ENCODE measurements at places on chromosomes 3 and 15. TPM values are rescaled to one million over a fixed set of nuclear protein-coding genes. Genes with fewer than 3 reads are reported as not detected.

DNA sequence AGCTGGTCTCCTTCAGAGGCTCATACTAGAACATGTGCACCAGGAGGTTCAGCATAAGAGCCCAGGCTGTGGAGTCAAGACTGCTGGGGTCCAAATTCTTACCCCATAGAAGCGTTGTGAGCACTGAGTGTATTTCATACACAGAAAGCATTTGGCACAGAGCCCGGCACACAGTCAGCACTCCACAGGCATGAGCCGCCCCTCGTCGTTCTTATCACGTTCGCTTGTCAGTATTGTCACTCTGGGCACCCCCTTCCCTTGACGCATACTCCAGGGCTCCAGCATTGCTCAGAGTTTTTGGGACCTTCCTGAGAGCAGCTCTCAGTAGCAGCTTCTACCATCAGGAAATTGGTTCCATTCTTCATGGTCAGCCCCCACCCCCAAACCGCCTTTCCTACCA, 25.2 kb downstream of the CORO2B start:
- no peaks in the 10 kb centered on the region for H3K4me1 ChIP-seq
- no peaks in the 10 kb centered on the region for H3K36me3 ChIP-seq
- no peak overlapping the region for H3K27ac ChIP-seq
- no peak for DNase-seq
- H3K27me3 ChIP-seq = no peaks in the 10 kb centered on the region

- no peak overlapping the region for H3K4me3 ChIP-seq
- H3K4me1 ChIP-seq = no peaks in the 10 kb centered on the region
- no peak overlapping the region for H3K27ac ChIP-seq
- DNase-seq = no peak
These were observed 122.3 kb upstream of the PTPRG start for GRCh38 chr3:61439122-61439458.

DNA sequence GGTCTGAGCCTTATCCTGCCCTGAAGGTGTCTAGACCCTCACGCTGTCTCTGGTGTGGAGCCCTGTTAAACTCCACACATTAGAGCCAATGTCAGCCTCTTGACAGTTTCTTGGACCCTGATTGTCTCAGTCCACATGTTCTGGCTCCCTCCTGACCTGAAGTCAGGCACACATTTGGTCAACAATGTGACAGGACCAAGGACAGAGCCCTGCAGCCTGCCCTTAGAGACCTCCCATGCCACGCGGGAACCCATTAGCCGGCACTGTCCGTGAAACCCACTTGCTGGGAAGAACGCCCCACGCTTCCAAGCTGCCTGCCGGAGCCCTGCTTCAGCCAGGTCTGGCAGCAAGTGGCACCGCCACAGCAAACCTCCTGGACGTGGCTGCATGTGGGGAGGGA, 162.7 kb upstream of the LINGO1 start:
- no peaks in the 10 kb centered on the region for H3K36me3 ChIP-seq
- no peak for DNase-seq
- H3K27me3 ChIP-seq = peaks cover 11% of the 10 kb centered on the region
- H3K4me3 ChIP-seq = no peak overlapping the region

DNA sequence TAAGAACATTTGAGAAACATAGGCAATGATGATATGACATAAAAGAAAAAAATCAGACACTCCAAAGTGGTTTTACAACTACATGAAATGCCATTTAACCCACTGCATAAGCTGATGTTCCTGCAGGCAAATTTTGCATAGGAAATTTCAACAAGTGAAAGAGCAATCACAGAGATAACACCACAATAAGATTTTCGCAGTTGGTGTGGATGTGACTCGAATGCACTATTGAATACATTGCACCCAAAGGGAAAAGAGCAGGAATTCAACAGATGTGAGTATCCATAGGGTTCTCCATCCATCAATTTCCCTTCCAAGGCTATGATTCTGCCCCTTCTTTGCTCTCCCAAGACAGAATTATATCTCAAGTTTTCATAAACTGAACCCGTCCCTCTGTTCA, 456.1 kb downstream of the RAP2B start:
- peaks cover 9% of the 10 kb centered on the region for H3K36me3 ChIP-seq
- H3K27ac ChIP-seq = no peak overlapping the region
- peaks cover 29% of the 10 kb centered on the region for H3K4me1 ChIP-seq
- no peak for DNase-seq
- H3K4me3 ChIP-seq = no peak overlapping the region

DNA sequence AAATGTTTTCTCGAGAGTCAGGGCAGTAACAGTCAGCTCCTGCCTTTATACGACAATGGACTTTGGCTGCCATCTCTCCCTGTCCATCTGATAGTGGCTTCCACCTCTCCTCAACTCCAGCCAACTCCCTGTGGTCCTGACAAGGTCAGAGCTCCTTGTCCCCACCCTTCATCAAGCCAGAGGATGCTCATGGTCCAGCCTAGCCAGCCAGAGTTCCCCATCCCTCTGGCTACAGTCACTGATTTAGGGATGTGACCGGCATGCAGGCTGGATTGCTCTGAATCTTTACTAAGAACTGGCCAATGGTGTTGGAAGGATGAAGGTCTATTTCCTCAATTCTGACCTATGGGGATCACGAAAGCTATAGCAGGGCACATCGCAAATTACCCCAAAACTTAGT, 156.1 kb downstream of the OR4M2 start:
- H3K27me3 ChIP-seq = peaks cover 12% of the 10 kb centered on the region
- H3K27ac ChIP-seq = no peak overlapping the region
- no peak overlapping the region for H3K4me3 ChIP-seq
- no peaks in the 10 kb centered on the region for H3K36me3 ChIP-seq
- H3K4me1 ChIP-seq = no peaks in the 10 kb centered on the region
- DNase-seq = no peak

DNA sequence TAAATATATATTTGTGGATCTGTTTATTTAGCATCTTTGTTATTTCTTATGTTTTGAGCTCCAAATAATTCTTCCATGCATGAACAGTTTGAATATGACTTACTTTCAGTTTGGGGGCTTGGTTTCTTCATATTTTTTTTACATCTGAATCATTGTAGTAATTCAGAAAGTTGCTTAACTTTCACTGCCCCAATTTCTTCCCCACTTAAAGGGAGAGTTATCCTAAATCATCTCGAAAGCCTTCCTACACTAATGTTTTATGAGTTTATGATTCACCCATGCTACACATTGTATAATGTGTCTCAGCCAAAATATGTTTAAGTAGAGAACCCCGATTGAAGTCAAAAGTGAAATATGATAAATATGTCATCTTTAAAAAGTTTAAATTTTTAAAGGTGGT, 47.8 kb downstream of the SPRED1 start:
- no peak for DNase-seq
- no peaks in the 10 kb centered on the region for H3K36me3 ChIP-seq
- H3K4me3 ChIP-seq = no peak overlapping the region
- H3K4me1 ChIP-seq = no peaks in the 10 kb centered on the region
- H3K27ac ChIP-seq = no peak overlapping the region

DNA sequence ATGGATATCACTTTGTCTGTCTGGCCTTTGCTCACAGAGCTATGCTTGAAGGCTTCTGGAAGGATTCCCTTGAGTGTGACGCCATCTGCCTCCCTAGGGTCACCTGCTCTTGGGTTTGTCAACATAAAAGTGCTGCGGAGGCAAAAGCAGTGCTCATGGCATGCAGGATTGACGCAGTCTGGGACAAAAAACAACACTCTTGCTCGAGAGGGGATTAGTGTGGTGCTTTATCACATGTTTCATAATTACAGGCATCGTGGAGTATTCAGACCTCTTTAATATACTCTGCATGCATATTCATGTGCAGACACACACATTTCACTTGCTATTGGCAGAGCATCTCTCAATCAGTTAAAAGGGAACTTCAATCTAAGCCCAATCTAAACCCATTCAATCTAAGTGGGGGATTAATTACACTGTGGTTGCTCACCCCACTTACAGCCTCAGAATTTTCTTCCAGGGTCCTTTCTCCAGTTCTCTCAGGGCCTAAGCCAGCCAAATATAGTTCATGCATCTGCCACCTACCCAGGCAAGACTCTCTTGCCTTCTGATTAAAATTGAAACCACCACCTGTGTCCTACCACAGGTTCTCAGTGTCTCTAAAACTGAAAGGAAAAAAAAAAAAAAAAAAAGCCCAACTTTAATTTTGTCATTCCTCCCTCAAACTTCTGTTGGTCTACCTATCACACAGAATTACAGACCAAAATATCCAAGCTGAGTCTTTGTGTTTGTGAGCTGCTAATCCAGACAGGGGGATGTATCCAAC, 75.6 kb downstream of the BFSP2 start:
- no peaks in the 10 kb centered on the region for H3K27me3 ChIP-seq
- peak; percentile 26 for DNase-seq
- peak overlapping the region; percentile 10 for H3K4me3 ChIP-seq

DNA sequence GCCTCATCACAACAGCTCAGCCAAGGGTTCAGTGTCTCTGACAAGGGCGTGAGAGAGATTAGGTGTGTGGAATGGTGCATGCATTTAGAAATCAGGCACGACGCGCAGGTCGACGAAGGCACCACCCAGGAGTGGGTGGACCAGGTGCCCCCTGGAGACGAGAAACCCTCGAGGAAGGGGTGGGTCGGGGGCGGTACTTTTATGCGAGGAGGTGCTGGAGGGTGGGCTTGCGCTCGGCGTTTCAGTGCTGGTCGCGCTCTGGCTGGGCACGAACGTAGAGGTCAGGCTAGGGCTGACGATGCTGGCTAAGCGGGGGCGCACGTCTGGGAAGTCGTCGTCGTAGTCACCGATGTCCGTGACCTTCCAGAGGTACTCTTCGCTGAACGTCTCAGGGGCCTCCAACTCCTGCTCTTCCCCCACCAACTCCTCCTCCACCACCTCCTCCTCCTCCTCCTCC, 393 bp downstream of the ERICH6 start:
- peaks cover 9% of the 10 kb centered on the region for H3K36me3 ChIP-seq
- DNase-seq = no peak
- H3K4me3 ChIP-seq = peak overlapping the region; percentile 100

GRCh38 chr3:103184772-103185171, 750.0 kb downstream of the ZPLD1 start:
- H3K27me3 ChIP-seq = no peaks in the 10 kb centered on the region
- no peak overlapping the region for H3K27ac ChIP-seq
- H3K4me3 ChIP-seq = no peak overlapping the region
- H3K4me1 ChIP-seq = no peaks in the 10 kb centered on the region
- no peaks in the 10 kb centered on the region for H3K36me3 ChIP-seq

- H3K36me3 ChIP-seq = no peaks in the 10 kb centered on the region
- H3K27me3 ChIP-seq = peaks cover 4% of the 10 kb centered on the region
- peak; percentile 87 for DNase-seq
- peaks cover 36% of the 10 kb centered on the region for H3K4me1 ChIP-seq
These were observed 544.8 kb downstream of the AGBL1 start for GRCh38 chr15:86624261-86625036.

- no peak for DNase-seq
- H3K4me3 ChIP-seq = no peak overlapping the region
- H3K27ac ChIP-seq = no peak overlapping the region
- no peaks in the 10 kb centered on the region for H3K27me3 ChIP-seq
These were observed 30.0 kb upstream of the PLSCR4 start for GRCh38 chr3:146280864-146281263.

DNA sequence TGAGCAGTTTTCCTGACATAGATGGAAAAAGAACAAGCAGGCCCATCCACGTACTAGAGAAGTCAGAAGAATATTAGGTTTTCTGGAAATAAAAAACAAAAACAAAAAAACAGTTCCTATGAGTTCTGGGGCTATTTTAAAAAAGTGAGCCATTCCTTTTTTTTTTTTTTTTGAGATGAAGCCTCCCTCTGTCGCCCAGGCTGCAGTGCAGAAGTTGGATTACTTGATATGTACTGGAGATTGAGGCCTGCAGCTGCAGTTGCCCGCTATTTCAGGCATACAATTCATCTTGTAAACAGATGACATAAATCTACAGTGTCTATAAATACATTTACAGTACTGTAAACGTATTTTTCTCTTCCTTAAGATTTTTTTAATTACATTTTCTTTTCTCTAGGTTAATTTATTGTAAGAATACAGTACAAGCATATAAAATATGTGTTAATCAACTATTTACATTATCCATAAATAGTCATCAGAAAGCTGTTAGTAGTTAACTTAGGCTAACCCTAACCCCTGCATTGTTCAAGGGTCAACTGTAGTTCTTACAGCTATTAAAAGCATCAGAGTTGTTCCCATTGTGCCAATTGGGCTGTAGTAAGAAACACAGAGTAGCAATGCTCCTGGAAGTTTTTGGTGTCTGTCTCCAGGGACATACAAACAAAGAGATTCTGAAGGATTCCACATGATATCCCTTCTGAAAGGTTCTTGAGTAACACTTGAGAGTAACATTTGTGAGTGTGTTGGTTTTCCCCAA, 11.2 kb upstream of the ACTL6A start:
- H3K36me3 ChIP-seq = no peaks in the 10 kb centered on the region
- peaks cover 9% of the 10 kb centered on the region for H3K27me3 ChIP-seq
- H3K4me3 ChIP-seq = no peak overlapping the region
- DNase-seq = no peak
- peaks cover 10% of the 10 kb centered on the region for H3K4me1 ChIP-seq

- DNase-seq = peak; percentile 16
- peak overlapping the region; percentile 99 for H3K4me3 ChIP-seq
- peaks cover 24% of the 10 kb centered on the region for H3K36me3 ChIP-seq
- peaks cover 59% of the 10 kb centered on the region for H3K4me1 ChIP-seq
These were observed 1.1 kb downstream of the EAF1 start for GRCh38 chr3:15428539-15428938.

DNA sequence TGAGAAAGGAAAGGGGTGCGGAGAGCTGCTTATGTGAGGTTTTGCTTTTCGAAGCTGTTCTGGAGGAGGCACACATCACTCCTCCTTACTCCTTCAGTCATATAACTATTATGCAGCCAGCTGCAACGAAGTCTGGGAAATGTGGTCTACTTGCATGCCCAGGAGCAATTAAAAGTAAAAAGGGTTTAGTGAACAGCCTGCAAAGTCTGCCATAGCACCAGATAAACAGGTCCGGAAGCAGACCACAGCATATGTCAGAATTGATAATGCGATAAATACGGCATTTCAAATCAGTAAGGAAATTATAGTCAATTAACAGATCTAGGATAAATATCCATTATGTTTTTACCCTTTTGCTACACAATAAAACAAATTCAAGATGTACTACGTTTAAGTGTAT, 99.5 kb downstream of the POLR2M start:
- H3K27me3 ChIP-seq = peaks cover 9% of the 10 kb centered on the region
- H3K27ac ChIP-seq = no peak overlapping the region
- H3K4me1 ChIP-seq = no peaks in the 10 kb centered on the region

- no peak for DNase-seq
- no peaks in the 10 kb centered on the region for H3K36me3 ChIP-seq
- H3K4me1 ChIP-seq = no peaks in the 10 kb centered on the region
- H3K27me3 ChIP-seq = no peaks in the 10 kb centered on the region
- H3K4me3 ChIP-seq = no peak overlapping the region
- no peak overlapping the region for H3K27ac ChIP-seq
These were observed 30.4 kb upstream of the WDR72 start for GRCh38 chr15:53789654-53790375.

DNA sequence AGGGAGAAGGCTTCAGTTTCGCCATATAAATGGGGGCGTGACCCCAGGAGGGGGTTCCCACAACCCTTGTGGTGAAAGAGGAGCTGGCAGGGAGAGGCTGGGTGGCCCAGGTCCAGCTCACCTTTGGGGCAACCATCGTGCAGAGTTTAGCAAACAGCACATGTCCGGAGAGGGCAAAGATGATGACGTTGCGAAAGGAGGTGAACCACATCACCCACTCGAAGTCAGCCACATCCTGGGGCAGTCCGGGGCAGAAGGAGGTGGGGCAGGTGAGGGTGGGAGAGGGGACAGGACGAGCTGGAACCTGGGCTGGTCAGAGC, 3.7 kb downstream of the HHATL start:
- H3K4me1 ChIP-seq = peaks cover 9% of the 10 kb centered on the region
- H3K36me3 ChIP-seq = no peaks in the 10 kb centered on the region
- no peak overlapping the region for H3K4me3 ChIP-seq
- H3K27ac ChIP-seq = no peak overlapping the region
- H3K27me3 ChIP-seq = peaks cover 9% of the 10 kb centered on the region

The CCR1 gene
- total RNA-seq = 0.51 TPM

The B4GALT4 gene
- total RNA-seq = 22.7 TPM

The PROS1 gene
- total RNA-seq = 0.50 TPM

The CLDN18 gene
- not detected for total RNA-seq
